ENCODE measurements at places on chromosomes 3 and 15.
A peak's percentile ranks its signal among the peaks of the same experiment; 100 is the strongest.

DNA sequence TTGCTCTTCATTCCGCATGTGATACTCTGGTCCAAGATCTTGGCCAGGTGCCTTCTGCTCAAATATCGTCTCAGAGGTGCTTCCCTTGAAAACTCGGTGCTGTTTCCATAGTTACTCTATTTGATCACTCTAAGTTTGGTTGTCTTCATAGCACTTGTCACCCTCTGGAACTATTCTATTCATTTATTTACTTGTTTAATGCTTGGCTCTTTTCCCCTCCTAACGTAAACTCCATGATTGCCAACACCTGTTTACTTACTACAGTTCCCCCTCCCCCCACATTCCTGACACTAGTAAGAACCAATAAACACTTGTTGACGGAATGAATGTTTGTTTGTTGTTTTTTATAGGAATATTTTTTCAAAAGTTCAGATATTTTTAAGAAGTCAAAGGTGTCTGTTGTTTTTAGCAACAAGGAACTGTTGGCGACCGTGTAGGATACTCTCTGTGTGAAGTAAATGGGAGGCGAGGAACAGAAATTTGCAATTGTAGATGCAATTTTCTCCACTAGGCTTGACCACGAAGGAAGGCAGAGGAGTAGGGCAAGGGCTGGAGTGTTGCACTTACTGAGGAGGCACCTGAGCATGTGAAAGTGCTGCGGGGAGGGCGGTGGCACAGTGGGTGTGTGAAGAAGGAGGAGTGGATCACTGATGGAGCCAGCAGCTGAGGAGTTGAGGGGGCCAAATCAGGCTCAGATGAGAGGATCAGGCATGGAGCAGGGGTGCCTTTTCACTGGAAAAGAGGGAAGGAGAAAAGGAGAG is 48.4 kb downstream of the MOBP start:
- DNase-seq, result no peak

- DNase-seq, result no peak
These were observed 60.5 kb downstream of the SENP2 start for GRCh38 chr3:185646382-185647133.

- no peak for DNase-seq
These were observed 18.7 kb downstream of the TMF1 start for GRCh38 chr3:69033470-69033869.

DNA sequence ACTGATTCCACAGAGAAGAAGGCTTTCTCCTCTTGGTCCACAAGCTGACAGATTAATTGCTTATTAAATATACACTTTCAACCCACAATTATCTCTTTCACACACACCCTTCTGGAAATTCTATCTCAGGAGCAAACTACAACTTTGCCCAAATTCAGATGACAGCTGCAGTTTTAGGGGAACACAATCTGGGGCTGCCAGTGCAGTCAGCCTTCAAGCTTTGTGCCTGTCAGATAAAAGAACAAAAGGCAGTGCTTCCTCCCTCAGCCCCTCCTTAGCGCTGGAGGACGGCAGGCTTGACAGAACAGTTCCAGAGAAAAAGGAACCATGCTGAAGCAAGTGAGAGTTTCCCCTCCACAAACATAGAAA is 99.6 kb downstream of the TMCC1 start:
- DNase-seq, result no peak

DNA sequence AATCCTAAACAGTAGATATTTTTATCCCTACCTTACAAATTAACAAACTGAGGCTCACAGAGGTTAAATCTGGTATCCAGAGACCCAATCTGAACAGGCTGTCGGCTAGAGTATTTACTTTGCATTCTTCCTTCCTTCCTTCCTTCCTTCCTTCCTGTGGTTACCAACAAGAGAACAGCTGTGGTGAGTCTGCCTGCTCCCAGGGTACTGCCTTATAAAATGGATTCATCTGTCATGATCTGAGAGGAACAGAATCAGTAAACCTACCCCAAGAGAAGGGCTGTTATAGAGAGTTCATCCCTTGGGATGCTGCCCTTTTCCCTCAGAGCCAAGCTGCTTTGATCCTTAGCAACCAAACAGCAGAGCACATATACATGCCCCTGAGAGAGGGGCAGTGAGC is 3.6 kb downstream of the GADL1 start:
- DNase-seq, result no peak

DNA sequence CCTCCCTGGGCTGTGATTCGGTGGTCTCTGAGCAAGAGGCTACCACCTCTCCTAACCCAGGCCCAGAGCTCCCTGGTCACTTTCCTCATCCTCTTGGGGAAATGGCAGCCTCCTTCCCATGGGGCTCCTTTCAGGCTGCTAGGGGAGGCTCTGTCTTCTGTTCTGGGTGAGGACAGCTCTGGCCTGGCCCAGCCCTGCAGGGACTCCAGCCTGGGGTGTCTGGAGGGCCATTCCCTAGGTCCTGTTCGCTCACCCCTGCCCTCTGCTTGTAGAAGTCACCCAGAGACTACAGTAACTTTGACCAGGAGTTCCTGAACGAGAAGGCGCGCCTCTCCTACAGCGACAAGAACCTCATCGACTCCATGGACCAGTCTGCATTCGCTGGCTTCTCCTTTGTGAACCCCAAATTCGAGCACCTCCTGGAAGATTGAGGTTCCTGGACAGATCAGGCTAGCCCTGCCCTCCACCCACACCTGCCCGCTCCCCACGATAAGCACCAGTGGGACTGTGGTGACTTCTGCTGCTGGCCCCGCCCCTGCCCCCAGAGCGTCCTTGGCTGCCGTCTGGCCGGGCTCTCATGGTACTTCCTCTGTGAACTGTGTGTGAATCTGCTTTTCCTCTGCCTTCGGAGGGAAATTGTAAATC is 30.9 kb downstream of the PRKCD start:
- peak; percentile 59 for DNase-seq

DNA sequence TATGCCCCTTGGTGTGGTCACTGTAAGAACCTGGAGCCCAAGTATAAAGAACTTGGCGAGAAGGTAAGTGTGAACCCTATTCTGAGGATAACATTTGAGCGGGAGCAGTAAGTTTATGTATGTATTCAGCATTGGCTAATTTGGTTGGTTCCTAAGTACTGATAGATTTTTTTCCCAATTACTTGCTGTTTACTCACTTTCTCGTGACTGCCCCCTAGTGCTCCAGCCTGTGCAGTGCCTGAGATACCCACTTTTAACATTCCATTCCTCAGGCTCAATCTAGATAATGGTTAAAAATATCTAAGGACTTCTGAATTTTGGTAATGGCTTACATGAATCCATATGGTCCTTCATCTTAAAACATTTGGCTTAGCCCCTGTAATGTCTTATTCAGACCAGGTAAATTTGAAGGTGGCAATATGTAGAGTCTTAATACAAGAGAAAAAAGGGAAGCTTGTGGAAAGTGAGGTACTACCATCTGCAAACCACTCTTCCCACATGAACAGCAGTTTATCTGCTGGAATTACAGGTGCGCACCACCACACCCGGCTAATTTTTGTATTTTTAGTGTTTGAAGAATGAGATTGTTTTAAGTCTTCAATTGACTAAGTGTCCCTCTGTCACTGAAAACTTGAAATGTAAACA is 7.1 kb downstream of the ELL3 start:
- no peak for DNase-seq

GRCh38 chr15:77716632-77717332 is 84.1 kb upstream of the LINGO1 start:
- DNase-seq, result no peak

DNA sequence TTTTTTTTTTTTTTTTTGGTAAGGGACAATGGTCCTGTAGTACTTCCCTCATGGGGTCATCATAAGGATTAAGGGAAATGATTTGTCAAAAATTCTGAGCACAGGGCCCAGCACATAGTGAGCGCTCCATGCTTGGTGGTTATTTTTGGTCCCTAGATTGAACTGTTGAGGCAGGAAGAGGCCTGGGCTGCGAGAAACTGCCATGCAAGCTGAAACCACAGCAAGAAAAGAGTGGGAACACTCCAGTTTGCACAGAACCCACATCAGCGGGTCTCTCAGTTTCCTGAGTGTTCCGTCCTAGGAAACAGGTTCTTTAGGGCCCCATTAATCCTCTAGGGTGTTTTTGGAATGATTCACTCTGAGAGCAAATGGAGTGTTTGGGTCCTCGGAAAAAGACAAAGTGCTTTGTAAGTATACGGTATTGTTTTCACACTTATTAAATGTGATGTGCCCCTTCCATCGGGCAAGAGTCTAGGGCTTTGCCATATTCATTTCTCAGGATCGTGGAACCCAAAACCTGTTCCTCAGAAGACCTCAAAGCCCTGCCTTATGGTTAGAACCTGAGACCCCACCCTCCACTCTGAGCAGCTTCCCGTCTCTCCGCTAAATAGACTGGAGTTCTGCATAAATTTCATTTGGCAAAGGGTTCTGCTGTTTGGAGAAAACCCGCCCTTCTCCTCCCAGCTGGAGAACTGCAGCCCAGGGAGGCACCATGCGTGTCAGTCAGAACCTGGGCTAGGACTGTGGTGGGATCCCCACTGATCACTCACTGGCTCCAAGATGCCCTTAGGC is 60.4 kb downstream of the SPSB4 start:
- no peak for DNase-seq

DNA sequence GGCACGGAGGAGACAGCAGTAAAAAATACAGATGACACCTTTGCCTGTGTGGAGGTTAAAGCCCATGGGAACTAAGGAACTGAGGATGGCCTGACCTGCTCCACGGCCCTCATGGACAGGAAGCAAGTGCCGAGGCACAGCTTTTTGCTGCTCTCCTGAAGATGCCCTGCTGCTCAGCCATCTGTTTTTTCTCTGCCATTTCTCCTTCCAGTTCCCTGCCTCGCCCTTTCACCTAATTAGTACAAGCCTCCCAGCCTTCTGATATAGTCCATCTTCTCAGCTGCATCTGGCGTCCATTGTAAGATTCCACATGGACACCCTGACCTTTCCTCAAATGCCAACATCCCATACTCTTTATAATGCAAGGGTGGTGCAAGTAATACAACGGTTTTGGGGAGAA is 11.8 kb upstream of the CXCR6 start:
- no peak for DNase-seq

- no peak for DNase-seq
These were observed 83.2 kb downstream of the RAB11A start for GRCh38 chr15:65952391-65953053.

- DNase-seq, result no peak
These were observed 127.2 kb downstream of the EPHA3 start for GRCh38 chr3:89234620-89235019.
